ENCODE measurements at places on chromosomes 2 and 18.

GRCh38 chr2:31213601-31214443, 3.5 kb downstream of the CAPN14 start:
- no peak for DNase-seq

DNA sequence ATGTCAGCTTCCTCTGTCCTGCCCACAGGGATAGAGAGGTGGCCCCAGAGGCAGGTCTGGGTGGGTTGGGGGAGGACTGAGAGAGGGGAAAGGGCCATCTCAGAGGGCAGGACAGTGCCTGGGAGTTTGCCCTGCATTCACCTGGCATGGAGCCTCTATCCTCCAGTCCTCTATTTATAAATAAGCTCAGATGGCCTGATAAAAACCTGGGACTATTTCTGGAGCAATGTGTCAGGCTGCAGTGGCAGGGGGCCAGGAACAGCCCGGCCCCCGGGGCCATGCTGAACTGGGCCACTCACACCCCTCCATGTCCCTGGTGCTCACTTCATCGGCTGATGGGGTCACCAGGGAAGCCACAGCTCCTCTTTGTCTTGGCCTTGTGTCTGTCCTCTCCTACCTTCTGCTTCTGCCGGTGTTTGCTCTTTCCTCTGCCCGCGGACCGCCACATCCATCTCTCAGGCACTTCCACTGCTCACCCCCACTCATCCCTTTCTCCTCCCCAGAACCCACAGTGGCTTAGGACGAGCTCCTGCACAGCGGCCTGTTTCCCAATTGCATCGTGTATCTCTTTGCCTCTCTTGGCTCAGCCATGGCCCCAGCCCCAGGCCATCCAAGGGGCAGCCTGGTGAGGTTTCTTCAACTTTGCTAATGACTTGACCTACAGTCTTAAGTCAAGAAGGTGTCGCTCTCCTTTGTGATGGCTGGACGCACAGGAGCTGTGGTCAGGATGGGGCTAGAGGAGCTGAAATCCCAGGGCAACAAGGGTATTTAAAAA, 38.8 kb downstream of the SCTR start:
- DNase-seq: no peak

GRCh38 chr2:31011587-31011986, 126.7 kb downstream of the GALNT14 start:
- no peak for DNase-seq

DNA sequence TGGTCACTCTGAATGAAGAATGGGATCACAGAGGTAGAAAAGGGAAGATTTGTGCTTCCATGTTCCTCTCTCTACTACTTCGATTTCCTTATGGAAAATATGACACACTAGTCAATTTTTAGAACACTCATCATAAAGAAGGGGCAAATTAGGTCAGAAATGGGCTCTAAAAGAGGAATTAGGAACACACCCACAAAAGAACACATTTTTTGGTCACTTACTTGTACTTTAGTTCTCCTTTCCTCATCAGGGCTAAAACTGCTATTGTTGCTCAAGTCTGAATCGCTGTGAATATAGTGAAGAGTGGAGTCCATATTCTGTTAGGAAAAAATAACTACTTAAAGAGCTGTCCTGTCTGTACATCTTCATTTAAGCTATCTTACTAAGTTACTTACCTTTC, 52.6 kb downstream of the PPP4R1 start:
- DNase-seq: no peak

DNA sequence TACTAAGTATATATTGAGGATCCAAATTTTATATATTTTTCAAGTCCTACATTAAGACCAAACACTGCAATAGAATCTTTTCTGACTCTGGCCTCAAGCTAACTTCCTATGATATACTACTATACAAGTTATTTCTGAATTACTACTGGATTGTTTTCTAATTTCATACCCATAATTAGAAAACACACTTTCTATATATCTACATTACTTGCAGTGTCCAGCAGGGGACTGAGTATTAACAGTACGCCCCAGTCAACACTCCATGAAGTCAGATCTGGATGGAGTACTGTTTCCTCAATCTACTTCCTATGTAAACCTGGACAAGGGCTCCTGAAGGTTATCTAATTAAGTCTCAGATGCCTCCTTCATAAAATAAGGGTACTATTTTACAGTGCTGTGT, 26.5 kb downstream of the RMP24 start:
- DNase-seq: no peak

DNA sequence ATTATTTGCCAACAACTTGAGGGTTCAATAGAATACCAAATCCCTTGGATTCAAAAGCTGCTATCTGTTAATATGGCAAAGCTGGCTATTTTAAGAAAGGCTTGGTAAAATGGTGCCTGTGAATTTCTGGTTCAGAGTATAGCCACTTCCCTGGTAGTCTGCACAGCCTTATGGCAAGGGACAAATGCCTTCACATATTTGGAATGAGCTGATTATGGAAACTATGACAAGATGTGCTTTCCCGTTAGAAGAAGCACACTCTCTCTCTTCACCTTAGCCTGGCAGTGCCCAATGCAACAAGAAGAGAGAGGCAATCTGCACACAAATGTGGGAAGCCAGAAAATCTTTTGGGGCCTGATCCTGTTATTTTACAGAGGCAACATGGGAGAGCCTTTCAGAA, 47.5 kb upstream of the MAP3K20 start:
- DNase-seq: no peak

DNA sequence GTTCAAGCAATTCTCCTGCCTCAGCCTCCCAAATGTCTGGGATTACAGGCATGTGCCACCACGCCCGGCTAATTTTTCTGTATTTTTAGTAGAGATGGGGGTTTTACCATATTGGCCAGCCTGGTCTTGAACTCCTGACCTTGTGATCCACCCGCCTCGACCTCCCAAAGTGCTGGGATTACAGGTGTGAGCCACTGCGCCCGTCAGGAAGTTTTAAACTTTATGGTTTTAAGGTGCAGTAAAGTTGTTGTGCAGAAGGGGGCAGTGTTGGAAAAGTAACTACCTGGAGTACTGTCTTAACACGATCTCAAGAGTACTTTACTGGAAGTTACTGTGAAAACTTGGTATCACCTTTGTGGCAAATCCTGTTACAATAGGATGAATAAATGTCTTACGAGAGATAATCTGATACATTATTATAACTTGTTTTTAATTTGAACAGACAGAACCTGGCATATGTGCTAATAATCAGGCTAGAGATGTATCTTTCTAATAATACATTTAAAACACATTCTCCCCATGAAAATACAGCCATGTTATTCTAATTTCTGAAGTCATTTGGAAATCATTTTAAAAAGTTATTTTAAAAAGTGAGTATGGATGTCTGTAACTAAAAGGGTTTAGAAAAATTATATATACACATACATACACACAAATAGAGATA, 10.8 kb downstream of the SPDYA start:
- peak; percentile 16 for DNase-seq

- DNase-seq: no peak
Observed at GRCh38 chr2:240225131-240225530, 84.7 kb upstream of the OTOS start.

- DNase-seq: no peak
Observed at GRCh38 chr2:8279506-8279905, 402.4 kb upstream of the ID2 start.

- DNase-seq: no peak
Observed at GRCh38 chr2:10057231-10058107, 14.1 kb downstream of the KLF11 start.

DNA sequence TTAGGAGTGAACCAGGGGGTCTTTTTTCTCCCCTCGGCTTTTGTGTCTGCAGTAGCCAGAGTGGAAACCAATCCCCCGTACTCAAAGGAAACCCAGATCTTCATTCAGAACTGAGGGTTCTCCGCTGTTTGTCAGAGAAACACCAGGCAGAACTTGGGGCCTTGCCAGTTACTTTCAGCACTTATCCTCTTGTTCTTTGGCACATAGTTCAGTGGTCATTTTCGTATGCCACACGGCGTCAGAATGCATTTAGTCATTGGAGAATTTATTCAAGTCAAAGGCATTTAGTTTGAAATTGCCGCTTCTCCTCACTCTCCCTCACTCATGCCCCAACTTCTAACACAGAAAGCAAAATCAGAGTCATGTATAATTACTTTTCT, 102.9 kb downstream of the CABLES1 start:
- no peak for DNase-seq

GRCh38 chr2:10305254-10305635, 2.5 kb downstream of the HPCAL1 start:
- DNase-seq: no peak

DNA sequence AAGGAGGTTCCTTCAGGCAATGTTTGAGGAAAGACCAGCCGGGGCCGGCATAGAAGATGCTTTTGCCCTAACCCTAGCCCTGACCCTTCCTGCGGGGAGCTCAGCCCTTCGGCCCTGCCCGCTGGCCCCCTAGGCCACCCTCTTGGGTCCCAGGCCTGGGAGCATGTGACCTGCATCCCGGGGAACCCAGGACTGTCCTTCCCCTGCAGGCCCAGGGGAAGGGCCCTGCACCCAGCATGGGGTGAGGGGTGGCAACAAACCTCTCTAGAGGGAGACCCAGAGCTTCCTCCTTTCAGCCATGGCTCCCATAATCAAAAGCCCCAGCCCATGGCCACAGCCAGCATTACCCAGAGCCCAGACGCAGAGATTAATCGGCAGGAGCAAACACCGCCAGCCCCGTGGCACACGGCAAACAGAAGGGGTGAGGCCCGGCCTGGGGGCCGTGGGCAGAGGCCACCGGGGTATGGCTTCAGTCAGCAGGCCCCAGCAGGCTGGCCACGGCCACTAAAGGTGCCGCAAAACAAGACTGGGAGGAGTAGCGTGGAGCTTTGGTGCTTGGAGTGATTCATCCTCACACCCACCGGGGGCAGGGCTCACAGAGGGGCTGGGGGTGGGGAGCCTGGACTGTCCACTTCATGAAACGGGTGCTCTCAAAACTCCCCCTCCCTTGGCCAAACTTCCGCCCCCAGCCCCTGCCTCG, 61.6 kb upstream of the HPCAL1 start:
- no peak for DNase-seq

DNA sequence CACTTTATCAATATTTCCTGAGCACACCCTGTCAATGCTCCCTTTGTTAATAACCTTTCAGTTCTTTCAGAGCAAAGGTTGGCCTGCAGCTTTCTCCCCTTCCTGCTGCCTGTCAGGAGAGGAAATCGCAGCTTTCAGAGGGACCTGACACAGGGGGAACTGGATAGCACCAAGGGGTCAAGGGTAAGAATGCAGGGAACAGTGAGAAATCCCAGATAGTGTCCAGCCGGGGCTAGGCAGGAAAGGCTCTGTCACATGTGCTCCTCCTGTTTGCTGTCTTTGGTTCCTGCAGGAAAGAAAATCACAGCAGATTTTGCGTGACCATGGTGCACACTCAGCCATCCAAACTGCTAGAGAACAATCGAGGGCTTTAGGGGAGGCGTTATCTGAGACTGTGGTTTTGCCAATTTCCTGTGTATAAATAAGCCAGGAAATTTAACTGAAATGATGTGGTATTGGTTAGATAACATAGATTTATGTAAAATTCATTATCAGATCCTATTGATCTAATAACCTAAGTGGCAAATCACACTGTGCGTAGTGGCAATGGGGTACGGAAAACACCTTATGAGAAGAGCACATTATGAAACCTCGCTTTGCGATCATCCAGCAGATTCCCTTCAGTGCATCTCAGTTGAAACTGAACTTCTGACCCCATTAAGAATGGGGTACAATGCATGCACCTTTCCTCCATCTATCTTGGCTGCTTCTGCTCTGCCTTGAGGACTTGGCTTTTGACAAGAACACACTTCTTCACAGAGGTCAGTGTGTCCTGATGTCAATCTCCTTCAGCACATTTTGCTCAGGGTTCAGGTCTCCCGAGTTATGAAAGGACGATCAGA, 178.0 kb downstream of the ICOS start:
- no peak for DNase-seq

DNA sequence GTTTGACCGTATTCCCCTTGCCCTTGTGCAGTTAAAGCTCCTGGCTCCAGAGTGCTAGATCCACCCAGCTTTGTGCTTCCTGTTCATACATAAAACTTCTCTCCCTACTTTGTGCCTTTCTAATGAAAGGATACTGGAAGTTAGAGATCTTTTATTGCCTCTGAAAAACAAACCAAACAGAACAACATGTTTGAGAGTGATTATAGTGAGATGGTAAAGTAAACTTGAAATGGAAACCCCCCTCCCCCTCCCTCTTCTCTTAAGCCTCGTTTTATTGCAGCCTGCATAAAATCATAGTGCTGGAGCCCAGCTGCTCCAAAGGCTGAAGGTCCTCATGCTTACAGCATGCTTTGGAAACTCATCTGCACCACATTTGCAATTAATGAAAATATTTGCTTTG, 125.1 kb downstream of the TANC1 start:
- no peak for DNase-seq

DNA sequence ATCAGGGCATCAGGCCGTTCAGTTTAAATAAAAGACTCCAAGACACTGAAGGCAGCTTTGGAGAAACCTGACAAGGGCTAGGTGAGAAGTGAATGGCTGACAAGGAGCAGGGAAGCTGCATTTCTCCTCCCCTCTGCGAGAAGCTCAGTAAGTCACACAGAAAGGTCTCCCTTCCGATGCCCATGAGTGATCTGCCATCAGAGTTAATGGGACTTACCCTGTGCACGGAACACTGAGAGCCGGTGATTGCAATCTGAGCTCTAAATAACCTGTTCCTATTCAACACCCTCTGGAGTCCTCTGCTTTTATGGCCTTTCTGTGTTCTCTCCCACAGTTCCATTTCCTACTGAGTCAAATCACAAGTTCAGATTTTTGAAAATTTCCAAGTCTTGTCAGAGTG, 322.2 kb upstream of the MYT1L start:
- DNase-seq: no peak

GRCh38 chr2:23055251-23055650, 329.7 kb upstream of the KLHL29 start:
- no peak for DNase-seq

DNA sequence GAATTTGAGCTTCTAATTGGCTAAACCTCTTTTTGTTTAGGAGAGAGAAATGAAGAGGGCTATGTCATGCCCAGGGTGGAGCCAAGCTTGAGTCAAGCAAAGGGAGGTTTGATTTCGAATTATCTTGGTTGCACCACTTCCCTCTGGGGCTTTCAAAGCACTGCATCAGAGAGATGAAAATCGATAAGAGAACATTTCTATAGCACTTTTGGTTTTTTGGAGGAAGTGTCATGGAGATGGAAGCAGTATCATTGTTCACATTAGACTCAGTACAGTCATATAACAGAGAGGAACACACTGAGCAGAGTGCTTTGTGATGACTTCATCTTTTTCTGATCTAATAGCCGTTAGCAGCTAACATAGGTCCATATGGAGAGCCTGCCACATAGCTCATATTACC, 120.3 kb upstream of the UXS1 start:
- DNase-seq: no peak

Data from T-helper 22 cell (primary cell).